ENCODE measurements at places on chromosomes 5 and 9.

DNA sequence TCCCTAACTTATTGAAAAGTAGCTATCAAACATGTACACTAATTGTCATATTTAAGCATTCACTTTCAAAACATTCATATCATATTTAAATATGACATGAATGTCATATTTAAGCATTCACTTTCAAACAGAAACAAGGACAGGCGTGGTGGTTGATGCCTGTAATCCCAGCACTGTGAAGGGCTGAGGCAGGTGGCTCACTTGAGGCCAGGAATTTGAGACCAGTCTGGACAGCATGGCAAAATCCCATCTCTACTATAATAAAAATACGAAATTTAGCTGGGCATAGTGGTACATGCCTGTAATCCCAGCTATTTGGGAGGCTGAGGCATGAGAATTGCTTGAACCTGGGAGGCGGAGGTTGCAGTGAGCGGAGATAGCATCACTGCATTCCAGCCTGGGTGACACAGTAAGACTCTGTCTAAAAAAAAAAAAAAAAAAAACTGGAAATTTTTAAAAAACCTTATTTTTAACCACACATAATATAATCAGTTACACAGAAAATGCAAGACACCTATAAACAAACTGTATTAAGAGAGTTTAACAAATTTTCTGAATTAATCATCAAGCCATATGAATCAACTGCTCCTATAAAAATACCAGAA is 88.1 kb downstream of the LPAR1 start:
- DNase-seq = no peak

GRCh38 chr9:115143689-115144088 is 25.7 kb upstream of the TNC start:
- no peak for DNase-seq

DNA sequence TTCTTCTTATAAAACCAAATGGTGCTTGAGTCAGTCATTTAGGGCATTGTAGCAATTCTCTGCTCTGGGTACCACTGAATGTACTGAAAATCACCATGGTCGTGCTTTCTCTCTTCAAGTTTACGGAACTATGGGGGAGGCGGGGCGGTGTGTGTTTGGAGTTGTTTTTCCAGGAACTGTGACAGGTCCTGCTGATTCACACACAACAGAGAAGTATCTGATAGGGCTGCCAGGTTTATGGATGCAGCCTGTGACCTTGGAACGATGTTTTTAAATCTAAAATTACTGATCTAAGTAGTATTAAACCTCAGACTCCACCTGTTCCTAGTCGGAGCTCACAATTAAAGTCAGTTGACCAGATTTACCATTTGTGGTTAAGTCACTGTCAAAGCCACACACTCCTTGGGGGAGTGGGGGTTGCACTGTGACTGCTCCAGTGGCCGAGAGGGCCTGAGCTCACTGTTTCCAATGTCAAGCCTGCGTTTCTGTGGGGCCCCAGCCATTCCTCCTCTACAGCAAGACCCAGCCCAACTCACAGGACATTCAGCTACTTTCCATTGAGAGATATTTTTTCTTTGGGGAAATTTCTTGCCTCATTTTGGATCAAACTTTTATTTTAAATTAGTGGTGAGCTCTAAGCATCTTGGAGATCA is 44.4 kb downstream of the GADD45G start:
- no peak for DNase-seq

- no peak for DNase-seq
These were observed 127.0 kb downstream of the NNT start for GRCh38 chr5:43729846-43730478.
